ENCODE measurements at places on chromosomes 11 and 22.
A peak's percentile ranks its signal among the peaks of the same experiment; 100 is the strongest.

GRCh38 chr22:40436505-40437431 is 66.4 kb downstream of the SGSM3 start:
- peak; percentile 74 for DNase-seq

GRCh38 chr11:100777103-100777502 is 90.0 kb downstream of the ARHGAP42 start:
- peak; percentile 60 for DNase-seq

- DNase-seq: no peak
Measured at GRCh38 chr22:22884888-22885840, 2.5 kb upstream of the IGLL5 start.

DNA sequence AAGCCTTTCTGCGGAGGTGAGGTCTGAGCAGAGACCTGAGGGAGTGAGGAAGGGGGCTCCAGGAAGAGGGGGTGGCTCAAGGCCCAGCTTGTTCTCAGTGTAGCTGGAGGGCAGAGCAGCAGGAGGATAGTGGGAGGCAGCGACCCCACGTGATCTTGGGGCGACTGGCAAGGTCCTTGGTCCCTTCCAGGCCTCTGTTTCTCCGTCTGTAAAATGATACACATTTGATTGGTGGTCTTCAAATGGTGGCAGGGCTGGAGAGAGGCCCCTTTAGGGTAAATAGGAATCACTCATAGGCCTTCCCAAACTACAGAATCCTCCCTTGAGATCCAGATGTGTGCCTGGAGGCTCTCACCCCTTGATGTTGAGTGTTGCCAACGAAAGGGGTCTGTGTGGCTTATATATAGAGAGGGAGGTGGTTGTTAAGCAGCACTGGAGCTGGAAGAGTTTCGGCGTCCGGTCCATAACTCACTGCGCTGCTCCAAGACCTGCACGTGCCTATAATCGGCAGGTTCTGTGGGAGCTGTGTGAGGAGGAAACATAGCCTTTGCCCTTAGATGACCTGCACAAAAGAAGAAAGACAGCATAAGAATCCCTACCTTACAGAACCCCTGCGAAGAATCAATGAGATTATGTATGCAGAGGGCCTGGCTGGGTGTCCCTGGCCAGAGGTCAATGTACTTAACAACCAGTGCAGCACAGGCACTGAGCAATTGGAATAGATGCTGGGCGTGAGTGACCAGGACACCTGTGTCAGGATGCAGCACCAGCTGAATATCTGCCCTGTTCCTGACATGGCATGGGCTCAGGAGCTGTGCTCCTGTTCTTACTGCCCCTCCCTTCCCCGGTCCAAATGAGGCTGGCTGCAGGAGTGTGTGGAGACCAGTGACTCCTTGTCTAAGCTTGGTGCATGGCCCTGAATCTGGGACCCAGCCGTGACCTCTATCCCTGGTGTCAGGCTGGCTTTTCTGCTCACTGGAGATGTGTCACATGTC is 28.7 kb downstream of the OTOG start:
- DNase-seq: no peak

DNA sequence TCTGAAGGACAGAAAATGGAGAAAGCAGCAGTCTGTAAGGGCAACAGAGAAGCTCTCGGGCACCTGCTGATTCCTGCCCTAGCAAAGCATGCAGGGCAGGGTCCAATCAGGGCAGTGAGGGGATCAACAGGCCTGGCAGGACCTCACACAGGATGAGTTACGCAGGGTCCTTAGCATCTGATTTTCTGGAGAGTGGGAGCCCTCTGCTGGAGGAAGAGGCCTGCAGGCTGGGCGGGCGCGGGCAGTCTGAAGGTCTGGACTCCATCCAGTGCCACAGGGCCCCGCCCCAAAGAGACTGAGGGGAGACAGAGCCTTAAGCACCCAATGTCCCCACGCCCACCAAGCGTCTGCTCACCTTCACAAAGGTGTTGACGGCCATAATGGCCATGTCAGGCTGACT is 28.9 kb downstream of the AP1B1 start:
- DNase-seq: peak; percentile 75

- DNase-seq: no peak
Measured at GRCh38 chr11:12410006-12410728, 32.8 kb downstream of the PARVA start.

Measured in hepatocyte (in vitro differentiated cells).